ENCODE measurements at places on chromosomes 1 and 21. TPM values are rescaled to one million over a fixed set of nuclear protein-coding genes. Genes with fewer than 3 reads are reported as not detected.

Gene F13B
- not detected for polyA plus RNA-seq

Gene ACADM
- polyA plus RNA-seq, result 130 TPM

Gene PTCH2
- 0.64 TPM for polyA plus RNA-seq

Gene FAM72C
- polyA plus RNA-seq, result 30.6 TPM

Gene KIAA0040
- polyA plus RNA-seq, result 7.1 TPM

Gene GPR52
- 0.31 TPM for polyA plus RNA-seq

Gene MCOLN2
- not detected for polyA plus RNA-seq

Gene RIPK4
- not detected for polyA plus RNA-seq

Gene DEPDC1
- polyA plus RNA-seq, result 9.4 TPM

Gene TMEM200B
- polyA plus RNA-seq, result 0.09 TPM

Gene HAO2
- not detected for polyA plus RNA-seq

Gene EPHB2
- polyA plus RNA-seq, result not detected

Gene KRTAP19-4
- polyA plus RNA-seq, result not detected

All from K562 (cell line).